Stimulated activated CD4-positive, alpha-beta T cell treated with anti-CD3 and anti-CD28 coated beads, Interleukin-12 subunit alpha, Interleukin-12 subunit beta, amount 100 ng/mL, for 48 hours (primary cell): ENCODE measurements at places on chromosomes 12 and 14.

DNA sequence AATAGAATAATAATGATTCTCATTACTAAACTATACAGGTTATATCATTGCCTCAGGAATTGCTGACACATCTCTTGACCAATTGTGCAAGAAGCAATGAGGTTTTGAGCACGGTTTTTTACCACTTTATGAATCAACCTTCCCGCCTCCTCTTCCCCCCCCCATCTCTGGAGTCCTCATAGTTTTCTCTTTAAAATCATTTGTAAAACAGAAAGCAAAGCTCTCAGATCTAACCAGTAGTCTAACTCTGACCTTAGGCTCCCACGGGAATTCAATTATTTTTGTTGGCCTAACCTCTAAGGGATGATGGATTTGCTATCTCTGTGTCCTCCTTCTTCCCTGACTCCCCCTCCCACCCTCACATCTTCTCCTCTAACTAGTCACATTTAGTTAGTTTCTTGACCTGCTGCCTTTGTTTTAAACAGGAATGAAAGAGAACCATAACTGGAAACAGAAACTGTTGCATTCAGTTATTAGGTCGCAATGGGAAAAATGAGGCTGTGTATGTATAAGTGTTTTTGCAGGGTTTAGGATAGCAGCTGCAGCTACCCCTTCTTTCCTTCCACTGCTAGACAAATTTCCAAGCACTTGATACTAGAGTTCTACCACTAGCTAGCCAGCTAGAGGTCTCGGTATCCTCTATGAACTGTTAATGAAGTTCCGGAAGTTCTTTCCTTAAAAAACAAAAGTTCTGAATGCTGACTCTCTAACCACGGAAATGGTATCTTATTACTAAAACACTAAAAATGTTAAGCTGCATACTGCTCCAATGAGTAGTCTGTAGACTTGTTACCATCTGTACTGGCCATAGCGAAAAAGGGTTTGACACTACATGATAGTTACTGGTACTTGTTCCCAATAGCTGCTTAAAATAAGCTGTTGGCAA, 65.4 kb downstream of the TAOK3 start:
- peak; percentile 60 for DNase-seq

DNA sequence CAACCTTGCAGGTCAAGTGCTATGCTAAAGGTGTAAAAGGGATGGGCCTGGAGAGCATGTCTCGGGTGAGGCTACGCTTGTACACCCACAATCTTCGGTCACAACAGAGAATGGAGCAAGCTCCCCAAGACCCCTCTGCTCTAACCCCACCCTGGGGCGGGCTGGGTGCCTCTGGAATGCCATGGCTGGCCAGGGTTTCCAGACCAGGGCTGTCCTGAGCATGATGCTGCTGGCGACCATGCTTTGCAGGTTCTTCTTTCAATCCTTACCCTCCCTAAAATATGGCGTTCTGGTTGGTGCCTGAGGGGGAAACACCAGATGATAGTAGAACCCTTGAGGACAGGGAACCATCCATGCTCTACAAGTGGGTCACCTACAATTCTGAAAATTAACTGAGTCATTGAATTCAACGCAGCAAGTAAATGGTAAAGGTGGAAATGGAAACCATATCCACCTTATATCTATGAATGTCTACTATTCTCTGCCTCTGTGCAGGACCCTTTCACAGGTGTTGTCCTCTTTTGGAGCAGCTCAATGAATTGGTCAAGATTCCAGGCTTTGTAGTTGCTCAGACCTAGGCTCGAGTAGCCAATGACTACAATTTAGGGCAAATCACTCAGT, 111.6 kb upstream of the EGLN3 start:
- no peak for DNase-seq

DNA sequence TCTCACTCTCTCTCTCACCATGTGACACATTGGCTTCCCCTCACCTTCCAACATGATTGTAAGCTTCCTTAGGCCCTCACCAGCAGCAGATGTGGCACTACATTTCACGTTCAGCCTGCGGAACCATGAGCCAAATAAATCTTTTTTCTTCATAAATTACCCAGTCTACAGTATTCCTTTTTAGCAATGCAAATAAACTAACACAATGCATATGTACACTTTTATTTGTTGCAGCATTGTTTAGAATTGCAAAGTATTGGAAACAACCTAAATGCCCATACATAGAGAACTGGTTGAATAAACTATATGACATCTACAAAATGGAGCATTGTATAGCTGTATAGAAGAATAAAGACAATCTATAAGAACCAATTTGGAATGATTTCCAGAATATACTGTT, 487.6 kb downstream of the FUT8 start:
- DNase-seq: no peak

GRCh38 chr14:74208642-74209041, 30.6 kb upstream of the VSX2 start:
- DNase-seq: no peak

GRCh38 chr14:99524804-99525698, 43.8 kb downstream of the CCNK start:
- no peak for DNase-seq

DNA sequence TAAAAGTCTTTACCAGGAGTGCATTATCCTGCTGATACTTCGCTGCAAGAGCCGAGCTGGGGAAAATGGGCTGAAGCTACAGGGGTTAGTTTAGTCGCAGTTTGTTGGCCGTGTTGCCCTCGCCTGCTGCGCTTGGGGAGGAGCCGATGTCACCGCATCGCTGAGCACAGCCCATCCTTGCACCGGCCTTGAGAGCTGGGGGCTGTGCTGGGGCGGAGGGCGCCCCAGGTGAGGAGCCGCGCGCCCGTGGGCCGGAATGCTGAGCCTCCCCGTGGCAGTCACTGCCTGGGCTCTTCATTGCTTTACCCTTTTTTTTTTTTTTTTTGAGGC, 50.0 kb downstream of the ADGRD1 start:
- DNase-seq: no peak

DNA sequence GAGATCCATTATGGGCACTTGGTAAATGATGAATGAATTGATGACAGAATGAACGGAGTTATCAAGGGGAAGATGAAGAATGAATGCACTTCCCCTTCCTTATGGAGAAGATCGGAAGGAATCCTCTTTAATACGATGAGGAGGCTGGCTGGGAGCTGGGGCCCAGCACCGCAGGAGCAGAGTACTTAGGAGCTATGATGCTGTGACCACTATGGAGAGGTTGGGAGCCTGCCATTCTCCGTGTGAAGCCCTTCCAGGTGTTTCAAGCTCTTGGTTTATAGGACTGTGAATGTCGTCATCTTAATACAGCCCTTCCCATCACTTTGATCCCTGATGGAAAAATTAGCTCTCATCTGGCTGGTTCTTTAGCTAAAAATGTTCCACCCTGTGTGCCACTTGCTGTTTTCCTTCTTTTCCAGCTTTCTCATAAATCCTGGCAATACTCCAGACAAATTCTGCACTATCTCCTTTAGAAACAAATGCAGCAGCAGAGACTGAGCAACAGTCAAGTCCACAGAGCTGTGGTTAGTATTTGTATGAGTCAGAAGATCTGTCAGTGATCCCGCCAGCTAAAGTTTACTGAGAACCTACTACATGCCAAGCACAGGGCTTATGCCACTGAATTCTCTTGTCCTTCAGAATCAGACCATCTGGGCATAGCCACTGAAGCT, 263.1 kb upstream of the CRY1 start:
- DNase-seq: no peak

GRCh38 chr14:61598980-61599379, 96.3 kb upstream of the HIF1A start:
- no peak for DNase-seq

GRCh38 chr12:124387528-124387911, 92.6 kb downstream of the RFLNA start:
- DNase-seq: no peak
